ENCODE measurements at places on chromosomes 2 and 18. TPM values are rescaled to one million over a fixed set of nuclear protein-coding genes. Genes with fewer than 3 reads are reported as not detected.

- no peak for DNase-seq
Measured at GRCh38 chr2:85405201-85406059, 4.7 kb downstream of the CAPG start.

- no peak for DNase-seq
Measured at GRCh38 chr2:159612255-159612901, 4.0 kb downstream of the BAZ2B start.

DNA sequence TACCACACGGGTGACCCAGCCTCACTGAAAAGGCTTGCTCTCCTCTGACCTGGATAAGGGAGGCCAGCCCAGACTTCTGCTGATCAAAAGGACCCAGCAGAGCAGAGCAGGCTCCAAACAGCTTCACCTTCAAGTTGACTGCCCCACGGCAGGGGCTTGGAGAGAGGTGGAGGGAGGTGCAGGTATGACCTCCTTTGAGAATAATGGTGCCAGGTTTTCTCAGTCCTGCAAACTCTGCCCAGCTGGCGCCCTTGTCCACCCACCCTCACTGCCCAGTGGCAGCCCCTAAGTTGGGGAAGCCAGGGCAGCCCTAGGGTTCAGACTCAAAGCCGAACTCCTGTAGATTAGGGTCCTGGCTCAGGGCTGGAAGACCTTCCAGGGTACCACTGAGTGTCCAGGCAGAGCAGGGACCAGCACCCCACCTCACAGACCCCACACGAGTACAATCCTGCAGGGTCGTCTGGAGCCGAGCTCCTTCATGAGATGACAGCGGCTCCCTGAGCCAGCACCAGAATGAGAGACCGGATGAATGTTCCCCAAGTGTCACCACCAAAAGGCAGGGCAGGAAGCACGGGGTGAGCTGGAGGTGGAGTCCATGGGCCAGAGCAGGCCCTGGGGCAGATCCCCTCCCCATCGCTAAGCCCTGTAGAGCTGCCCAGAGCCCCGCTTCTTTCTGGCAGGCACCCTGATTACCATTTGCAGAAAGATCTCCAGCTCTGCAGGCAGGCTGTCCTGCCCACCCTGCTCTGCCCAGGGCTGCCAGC lies 3.6 kb upstream of the GPC1 start:
- DNase-seq, result peak; percentile 10

DNA sequence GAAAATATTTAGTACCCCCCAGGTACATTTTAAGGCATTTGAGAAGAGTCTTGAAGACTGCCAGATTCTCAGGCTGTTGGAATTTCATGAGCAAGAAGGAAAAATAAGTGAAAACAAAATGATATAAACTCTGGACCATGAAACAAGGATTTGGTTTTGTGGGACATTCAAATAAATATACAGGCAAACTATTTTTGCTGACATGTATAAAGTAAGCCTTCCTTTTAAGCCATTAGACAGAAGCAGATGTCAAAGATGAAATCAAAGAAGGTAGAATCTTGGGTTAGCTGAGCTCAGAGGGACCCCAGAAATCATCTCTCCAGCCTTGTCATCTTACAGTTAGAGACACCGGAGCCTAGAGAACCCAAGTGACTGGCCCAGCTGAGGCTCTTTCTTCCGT lies 51.3 kb upstream of the ACSL3 start:
- DNase-seq, result no peak

The RPE gene
- total RNA-seq, result 33.0 TPM

The AFF3 gene
- 16.1 TPM for total RNA-seq

The LRATD1 gene
- total RNA-seq, result 23.4 TPM

The AMMECR1L gene
- total RNA-seq, result 16.4 TPM
